ENCODE measurements at places on chromosomes 7 and 10.

- DNase-seq = no peak
These were observed 109.0 kb downstream of the SDHAF3 start for GRCh38 chr7:97226541-97226940.

DNA sequence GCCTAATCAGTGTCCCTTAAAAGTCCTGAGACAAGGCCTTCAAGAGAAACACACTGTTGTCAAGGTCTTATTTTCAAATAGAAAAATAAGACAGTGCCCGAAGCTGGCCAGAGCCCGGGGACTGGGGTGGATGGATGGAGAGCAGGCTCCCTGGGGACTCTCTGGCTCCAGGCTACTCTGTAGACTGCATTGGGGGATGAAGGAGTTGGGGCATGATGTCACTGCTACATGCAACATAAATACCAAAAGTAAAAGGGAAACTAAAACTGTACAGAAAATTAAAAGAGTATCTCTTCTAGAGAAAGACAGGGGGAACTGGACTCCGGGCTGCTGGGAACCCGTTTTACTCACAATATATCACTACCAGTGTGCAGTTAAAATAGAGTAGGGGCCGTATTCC, 629.8 kb downstream of the KCNMA1 start:
- no peak for DNase-seq

GRCh38 chr10:75657351-75657750, 225.9 kb downstream of the LRMDA start:
- DNase-seq = no peak

DNA sequence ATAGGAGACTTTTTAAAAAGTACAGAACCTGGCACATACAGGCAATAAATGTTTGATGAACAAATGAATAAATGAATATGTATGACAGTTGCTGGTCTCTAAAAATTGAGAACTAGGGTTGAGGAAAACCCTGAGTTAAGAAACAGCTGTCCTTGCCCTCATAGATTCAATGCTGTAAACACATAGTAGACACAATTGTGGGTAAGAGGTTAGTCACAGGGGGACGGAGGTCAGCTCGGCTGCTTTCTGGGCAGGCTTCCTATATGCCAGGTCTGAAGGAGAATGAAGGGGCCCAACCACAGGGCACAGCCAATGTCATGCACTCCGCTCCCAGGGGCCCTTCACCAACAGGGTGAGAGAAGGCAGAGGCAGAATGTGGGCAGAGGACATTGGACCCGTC, 143.3 kb upstream of the RSU1 start:
- DNase-seq = no peak

- no peak for DNase-seq
These were observed 151.5 kb downstream of the TEX36 start for GRCh38 chr10:125531465-125531864.

DNA sequence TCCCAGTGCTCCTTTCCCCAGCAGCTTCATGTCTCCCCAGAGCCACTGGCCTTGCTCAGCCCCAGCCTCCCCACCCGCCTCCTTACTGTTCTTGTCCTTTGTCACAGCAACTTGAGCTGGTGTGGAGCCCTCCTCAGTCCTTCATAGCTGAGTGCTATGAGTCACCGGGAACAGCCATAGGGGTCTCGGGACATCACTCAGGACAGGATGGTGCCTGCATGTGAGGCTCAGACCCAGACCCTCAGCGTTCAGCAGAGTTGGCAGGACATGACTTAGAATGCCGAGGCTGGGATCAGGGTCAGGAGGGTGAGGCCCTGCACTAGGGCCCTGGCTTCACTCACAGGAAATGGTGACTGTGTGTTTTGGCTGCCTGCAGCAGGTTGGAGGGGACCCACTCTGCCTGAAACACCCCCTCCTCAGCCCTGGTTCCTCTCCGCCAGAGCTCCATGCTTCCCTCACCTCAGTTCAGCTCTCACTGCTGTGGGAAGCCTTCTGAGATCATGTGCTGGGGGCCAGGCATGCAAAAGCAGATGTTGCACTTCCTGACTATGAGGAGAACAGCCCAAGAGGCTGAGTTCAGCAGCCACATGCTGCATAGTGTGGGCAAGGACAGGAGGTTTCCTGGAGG, 40.7 kb upstream of the GJD4 start:
- peak; percentile 50 for DNase-seq

DNA sequence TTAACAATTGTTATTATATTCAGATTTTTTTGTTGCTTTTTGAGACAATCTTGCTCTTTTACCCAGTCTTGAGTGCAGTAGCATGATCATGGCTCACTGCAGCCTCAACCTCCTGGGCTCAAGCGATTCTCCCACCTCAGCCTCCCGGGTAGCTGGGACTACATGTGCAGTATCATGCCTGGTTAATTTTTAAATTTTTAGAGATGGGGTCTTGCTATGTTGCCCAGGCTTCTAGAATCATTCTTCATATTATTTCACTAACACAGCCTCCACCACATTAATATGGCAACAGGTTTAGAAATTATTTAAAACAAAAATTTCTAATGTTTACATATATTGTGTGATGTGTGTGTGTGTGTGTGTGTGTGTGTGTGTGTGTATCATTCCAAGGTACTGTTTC, 1.4 kb upstream of the LAMTOR4 start:
- DNase-seq = no peak

DNA sequence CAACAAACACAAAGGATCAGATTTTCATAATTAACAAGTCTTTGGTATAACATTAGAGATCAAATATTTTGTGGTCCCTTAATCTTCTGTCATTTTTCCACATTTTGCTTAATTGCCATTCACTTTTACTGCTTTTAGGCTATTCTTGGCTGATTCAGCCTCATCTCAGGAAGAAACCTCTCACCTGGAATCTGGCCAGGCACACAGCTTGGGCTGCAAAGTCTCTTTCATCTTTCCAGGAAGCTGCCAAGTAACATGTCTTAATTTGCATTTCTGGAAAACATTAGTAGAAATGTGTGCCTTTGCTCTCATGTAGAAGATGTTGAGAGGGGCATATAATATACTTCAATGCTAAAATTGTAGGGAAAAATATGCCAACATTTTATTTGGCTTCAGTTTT, 174.2 kb upstream of the STEAP4 start:
- DNase-seq = no peak

DNA sequence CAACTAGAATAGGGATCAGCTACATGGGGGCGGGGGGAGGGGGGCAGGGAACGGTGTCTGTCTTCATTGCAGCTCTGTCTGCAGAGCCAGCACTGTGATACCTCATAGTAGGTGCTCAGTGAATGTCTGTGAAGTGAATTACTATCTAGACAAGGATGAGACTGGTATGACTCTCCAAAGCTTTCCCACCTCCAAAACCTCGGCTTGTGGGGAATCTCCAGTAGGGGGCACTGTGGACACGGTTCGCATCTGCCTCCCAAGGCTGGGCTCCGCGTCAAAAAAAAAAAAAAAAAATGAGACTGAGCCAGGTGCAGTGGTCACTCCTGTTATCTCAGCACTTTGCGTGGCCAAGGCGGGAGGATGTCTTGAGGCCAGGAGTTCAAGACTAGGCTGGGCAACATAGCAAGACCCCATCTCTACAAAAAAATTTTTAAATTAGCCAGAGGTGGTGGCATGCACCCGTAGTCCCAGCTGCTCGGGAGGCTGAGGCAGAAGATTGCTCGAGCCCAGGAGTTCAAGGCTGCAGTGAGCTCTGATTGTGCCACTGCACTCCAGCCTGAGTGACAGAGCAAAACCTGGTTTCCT, 9.6 kb downstream of the TRIM56 start:
- DNase-seq = peak; percentile 52

- peak; percentile 92 for DNase-seq
These were observed 17.2 kb downstream of the INHBA start for GRCh38 chr7:41685684-41686083.
